A549 treated with CORT108297 at 1 μM for 4 hours (cell line): ENCODE measurements at places on chromosomes 13 and 19. TPM values are rescaled to one million over a fixed set of nuclear protein-coding genes. Genes with fewer than 3 reads are reported as not detected.

The UTP14C gene
- 5.8 to 8.7 TPM (median 6.9 TPM) in 5 replicates for total RNA-seq

The FGF9 gene
- total RNA-seq: not detected in 5 replicates

The RGL3 gene
- 1.4 to 2.8 TPM (median 1.9 TPM) in 5 replicates for total RNA-seq

The RAB11B gene
- 90.2 to 101 TPM (median 94.2 TPM) in 5 replicates for total RNA-seq

The TNFRSF19 gene
- 2.8 to 3.6 TPM (median 3.2 TPM) in 5 replicates for total RNA-seq

The FGF22 gene
- 0.22 to 1.2 TPM (median 0.76 TPM) in 5 replicates for total RNA-seq

The PGLYRP1 gene
- not detected in 5 replicates for total RNA-seq

The ZNF615 gene
- total RNA-seq: 3.1 to 4.9 TPM (median 3.9 TPM) in 5 replicates

The CLDN10 gene
- 0.14 to 0.26 TPM (median 0.20 TPM) in 5 replicates for total RNA-seq
